ENCODE measurements at places on chromosomes 2 and 18.

DNA sequence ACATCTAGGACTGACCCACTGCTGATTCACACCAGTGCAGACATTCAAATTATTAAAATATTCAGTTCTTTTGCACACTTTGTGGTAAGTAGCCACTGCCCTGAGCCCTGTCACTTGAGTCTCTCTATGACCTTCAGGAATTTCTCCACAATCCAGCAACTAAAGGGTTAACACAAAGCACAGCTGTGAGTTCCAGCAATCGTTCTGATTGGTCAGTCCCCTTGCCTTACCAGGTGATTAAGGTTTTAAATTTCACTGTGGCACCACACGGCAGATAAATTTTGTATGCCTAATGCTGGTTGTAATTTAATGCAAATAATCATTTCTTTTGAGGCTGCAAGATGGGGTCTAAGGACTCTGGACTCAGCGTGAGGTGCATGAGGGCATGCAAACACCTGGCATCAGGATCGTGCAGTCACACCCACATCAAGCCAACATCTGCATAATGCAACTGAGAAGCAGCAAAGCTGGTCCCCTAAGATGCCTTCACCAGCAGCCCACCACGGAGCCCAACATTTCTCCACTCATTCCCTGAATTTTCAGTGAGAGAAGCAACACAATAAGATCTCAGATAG lies 36.6 kb downstream of the SLC14A1 start:
- DNase-seq, result no peak

- no peak for DNase-seq
Measured at GRCh38 chr2:158573739-158574138, 117.0 kb downstream of the PKP4 start.

DNA sequence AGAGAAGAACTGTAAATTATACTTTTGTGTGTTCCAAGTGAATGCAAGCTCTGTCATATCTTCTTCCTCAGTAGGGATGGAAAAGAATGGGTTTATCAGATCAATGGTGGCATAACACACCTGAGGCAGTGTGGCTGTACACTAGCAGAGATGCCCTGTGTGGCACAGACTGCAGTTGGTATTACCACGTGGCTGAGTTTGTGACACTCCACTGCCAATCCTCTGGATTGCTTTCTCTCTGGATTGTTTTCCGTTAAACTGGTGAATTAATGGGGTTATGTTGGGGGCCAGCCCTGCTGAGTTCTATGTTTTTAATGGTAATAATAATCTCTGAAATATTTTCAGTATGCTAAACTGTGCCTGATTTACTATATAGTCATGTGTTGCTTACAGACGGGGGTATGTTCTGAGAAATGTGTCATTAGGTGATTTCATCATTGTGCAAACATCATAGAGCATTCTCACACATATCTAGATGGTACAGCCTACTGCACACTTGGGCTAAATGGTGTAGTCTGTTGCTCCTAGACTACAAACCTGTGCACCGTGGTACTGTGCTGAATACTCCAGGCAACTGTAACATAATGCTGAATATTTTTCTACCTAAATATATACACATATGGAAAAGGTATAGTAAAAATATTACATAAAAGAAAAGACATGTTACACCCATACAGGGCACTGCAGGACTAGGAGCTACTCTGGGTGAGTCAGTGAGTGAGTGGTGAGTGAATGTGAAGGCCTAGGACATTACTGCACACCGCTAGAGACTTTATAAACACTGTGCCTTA lies 84.7 kb upstream of the ST6GAL2 start:
- no peak for DNase-seq

- DNase-seq, result no peak
Measured at GRCh38 chr2:46303822-46304221, 6.6 kb downstream of the EPAS1 start.

All from hippocampal formation (tissue), 2 donors.